ENCODE measurements at places on chromosomes 1 and 21.
A peak's percentile ranks its signal among the peaks of the same experiment; 100 is the strongest.

- no peak for DNase-seq
Observed at GRCh38 chr1:193451001-193451400, 264.6 kb upstream of the B3GALT2 start.

DNA sequence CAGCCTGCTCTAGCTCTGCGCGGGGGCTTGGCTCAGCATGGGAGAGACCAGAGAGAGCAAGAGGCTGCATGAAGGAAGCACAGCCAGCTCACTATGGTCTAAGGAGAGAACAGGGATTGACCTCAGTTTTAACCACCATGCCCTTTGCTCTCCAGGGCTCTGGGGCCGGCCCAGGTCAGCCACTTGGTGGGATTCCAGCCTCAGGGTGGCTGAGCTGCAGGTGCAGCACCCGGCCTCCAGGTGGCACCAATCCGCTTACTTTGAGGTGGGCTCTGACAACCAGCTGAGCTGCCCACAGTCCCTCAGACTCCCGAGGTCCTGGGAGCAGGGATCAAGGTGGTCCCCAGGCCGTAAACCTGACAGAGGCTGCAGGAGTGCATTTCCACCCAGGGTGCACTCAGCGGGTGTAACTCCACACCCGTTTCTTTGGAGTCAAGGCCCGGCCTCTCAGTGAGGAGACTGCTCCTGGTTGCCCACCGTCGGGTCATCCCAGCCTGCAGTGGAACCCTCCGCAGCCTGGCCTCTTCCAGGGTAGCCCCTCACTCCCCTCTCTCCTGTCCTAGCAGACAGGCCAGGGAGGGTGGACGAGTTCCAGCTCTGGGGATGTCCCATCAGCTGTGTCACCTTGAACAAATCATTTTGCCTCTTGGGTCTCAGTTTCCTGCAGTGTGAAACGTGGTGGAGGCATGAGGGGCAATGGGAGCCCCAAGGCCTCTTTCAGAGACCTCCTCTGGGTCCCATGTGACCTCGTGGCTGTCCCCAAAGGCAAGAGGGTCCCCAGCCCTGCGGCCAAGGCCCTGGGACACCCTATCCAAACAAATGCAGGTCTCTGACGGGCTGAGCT is 607 bp upstream of the LGR6 start:
- DNase-seq = peak; percentile 89

DNA sequence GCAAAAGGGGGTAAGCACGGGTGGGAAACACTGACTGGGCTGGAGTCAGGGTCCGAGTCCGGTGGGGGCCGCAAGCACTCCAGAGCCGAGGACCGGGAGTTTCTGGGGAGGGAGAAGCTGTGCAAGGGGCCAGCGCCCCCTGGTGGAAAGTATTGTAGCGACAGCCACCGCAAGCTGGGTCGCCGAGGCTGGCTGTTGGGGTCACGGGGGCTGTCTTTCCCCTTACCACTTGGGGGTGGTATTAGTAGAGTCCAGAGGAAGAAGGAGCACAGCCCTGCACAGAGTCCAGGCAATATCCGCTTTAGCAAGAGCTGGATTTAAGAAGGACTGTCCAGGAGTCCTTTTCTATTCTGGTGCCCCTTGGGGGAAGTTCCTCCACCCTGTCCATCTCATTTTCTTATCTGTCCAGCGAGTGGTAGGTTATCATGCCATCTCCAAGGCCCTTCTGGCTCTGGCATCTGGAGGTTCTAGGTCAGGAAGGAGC is 17.9 kb upstream of the ETV3 start:
- peak; percentile 92 for DNase-seq

- DNase-seq = no peak
Observed at GRCh38 chr1:9688599-9688998, 37.1 kb downstream of the PIK3CD start.

GRCh38 chr1:155279268-155279667 is 2.0 kb downstream of the HCN3 start:
- no peak for DNase-seq

DNA sequence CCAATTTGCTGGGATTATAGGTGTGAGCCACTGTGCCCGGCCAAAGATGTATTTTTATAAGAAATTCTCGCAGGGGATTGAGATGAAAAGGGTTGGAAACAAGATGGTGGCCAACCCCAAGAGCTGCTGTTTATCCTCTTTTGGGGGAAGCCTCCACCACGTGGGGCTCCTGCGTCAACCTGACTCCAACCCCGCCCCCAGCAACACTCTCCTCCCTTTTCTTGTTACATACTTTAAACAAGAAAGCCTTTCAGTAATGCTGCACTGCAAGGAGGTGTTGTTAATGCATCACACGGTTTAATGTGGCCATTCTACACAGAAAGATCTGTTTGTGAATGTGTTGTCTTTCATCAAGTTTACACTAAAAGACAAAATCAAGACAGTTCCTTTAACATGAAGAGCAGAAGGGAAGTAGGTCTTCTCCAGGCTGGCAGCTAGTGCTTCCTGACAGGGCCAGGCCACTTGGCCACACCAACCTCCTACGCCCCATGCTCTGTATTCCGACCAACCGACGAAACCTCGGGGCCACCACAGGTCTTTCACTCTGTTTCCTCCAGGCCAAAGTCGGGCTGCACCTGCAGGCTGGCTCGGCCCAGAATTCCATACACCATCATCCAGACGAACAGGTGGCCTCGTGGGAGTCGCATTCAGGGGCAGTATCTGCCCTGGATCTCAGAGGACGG is 25.9 kb downstream of the C2CD2 start:
- DNase-seq = no peak

DNA sequence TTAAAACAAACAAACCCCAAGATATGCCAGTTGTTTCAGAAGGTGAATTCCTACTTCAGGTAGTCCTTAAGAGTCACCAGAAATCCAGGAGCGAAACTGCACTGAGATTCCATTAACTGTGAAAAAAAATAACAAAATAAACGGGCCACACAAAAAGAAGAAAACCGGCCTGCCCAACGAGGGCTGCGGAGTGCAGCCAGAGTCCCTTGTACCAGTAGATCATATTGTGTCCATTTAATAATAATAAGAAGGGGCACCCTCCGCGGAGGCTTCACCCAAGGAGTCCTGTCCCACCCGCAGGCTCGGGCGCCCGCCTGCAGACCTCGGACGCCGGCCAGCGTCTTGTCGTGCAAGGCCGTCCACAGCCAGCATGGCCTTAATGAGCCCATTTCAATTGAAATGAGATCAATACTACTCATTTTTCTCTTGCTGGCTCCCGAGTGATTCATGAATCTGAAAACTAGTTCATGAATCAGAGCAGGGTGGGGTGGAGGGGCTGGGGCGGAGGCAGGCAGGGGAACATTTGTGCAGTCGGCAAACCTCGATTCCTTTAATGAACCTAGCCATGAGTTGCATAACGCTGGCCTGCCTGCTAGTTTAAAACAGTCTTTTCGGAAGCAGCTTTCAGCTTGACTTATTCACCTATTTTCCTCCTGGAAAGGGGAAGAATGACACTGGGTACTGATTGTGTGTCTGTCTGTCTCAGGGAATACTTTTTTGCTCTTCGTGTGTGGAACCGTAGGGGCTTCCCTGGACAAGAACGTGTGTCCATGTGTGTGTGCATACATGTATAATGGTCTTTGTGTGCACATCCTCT is 113.1 kb upstream of the IRF2BP2 start:
- no peak for DNase-seq

DNA sequence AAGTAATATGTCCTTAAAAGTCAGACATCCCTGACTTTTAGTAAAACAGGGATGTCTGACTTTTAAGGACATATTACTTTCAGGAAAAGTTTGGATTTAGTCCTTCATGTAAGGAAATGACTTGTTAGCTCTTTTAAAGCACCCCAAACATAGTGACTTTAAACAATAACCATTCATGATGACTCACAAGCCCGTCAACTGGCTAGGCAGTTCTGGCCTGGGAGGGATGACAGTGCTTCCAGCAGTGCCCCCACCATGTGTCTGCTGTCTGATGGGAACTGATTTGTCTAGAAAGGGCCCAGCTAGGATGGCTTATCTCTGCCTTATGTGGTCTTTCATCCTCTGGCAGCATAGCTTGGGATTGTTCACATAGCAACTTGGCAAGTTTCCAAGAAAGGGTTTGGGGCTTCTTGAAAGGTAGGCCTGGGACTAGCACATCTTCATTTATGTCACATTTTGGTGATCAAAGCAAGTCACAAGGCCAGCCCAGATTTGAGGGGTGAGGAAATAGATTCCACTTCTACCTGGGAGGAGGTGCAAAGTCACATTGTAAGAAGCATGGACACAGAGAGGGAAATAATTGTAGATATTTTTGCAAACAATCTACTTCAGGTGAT is 143.5 kb downstream of the C1orf94 start:
- no peak for DNase-seq

- peak; percentile 78 for DNase-seq
Observed at GRCh38 chr1:151006327-151007052, at the start of gene MINDY1. Gene MINDY1, minus strand, starts transcription at chr1:151006902. Its CDS starts 4,285 bp downstream, at chr1:151002617.

- DNase-seq = peak; percentile 40
Observed at GRCh38 chr1:228901936-228902681, 166.8 kb downstream of the RHOU start.

DNA sequence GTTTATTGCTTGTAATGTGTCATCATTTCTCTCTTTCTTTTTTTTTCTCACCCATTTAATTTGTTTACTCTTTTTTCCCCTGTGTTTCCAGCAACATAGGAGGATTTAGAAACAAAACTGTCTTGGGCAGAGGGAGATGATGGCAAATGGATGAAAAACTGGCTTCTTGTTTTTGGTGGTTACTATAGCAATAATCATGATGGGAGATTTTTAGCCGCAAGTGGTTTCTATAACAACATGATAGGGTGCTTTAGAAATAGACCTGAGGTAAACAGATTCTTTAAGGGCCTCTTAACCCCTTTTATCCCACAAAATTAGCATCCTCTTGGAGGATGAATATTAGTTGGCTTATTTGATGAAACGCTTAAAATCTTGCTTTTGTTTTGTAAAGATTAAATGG is 51.6 kb downstream of the CRB1 start:
- DNase-seq = no peak

GRCh38 chr1:12548279-12548972 is 69.6 kb downstream of the DHRS3 start:
- DNase-seq = no peak

GRCh38 chr1:28087614-28088167 is 719 bp downstream of the EYA3 start:
- DNase-seq = peak; percentile 55

DNA sequence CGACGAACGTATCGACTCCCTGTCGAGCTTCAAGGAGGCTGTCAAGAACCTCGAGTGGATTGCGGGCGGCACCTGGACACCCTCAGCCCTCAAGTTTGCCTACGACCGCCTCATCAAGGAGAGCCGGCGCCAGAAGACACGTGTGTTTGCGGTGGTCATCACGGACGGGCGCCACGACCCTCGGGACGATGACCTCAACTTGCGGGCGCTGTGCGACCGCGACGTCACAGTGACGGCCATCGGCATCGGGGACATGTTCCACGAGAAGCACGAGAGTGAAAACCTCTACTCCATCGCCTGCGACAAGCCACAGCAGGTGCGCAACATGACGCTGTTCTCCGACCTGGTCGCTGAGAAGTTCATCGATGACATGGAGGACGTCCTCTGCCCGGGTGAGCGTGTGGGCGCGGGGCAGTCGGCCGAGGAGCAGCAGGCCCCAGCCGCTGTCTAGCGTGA is 28.0 kb downstream of the COL6A2 start:
- DNase-seq = no peak

DNA sequence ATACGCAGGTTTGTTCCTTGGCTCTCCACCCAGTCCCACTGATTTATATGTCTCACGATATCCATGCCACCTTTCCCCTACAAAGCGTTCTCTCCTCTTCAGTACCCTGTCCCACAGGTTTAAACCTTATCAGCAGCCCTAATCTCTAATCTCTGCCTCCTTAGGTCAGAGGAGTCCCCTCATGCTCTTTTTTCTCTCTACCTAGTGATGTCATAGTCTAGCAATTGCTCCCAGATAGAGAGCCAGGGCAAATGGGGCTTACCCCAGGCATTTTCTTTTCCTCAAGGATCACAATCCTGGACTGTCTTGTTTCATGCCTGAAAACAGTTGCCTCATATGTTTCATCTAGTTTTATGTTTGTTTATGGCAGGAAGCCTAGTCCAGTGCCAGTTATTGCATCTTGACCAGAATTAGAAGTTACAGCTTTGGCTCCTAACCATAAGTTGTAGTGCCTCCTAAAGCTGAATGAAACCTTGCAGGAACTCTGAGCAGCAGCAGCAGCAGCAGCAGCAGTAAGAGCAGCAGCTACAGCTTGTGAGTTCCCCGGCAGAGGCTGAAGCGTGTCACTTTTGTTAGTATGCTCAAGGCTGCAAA is 26.7 kb upstream of the TP53BP2 start:
- DNase-seq = no peak

DNA sequence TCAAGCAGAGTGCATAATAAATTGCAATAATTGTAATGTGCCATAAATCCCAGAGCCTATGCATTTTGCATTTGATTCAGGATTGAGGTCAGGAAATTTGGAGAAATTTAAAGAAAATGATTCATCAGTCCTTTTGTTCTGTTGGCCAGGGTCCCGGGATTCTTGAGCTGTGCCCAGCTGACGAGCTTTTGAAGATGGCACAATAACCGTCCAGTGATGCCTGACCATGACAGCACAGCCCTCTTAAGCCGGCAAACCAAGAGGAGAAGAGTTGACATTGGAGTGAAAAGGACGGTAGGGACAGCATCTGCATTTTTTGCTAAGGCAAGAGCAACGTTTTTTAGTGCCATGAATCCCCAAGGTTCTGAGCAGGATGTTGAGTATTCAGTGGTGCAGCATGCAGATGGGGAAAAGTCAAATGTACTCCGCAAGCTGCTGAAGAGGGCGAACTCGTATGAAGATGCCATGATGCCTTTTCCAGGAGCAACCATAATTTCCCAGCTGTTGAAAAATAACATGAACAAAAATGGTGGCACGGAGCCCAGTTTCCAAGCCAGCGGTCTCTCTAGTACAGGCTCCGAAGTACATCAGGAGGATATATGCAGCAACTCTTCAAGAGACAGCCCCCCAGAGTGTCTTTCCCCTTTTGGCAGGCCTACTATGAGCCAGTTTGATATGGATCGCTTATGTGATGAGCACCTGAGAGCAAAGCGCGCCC is 8.7 kb downstream of the PROX1 start:
- no peak for DNase-seq

DNA sequence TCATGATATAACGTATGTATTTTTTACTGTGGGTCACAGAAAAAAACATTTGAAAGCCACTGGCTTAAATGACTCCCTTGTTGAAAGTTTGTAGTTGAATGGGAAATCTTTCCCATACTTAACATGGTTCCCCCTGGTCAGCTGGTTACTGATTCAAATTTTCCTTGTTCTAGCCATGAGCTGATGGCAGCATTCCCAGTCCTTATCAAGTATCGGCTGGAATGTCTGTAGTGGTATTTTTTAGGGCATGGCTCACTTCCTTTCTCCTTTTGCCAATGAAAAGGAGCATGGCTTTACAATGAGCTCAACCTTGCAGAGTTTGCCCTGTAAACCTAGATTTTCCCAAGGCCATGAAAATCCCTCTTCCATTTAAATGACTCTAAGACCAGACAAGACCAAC is 55.7 kb downstream of the GIPC2 start:
- DNase-seq = no peak

GRCh38 chr1:226688056-226688748 is 50.9 kb downstream of the ITPKB start:
- no peak for DNase-seq

- no peak for DNase-seq
Observed at GRCh38 chr1:9376430-9376829, 83.7 kb downstream of the SPSB1 start.

All from ecto neural progenitor cell (in vitro differentiated cells).